ENCODE measurements at places on chromosomes 11 and 22.

GRCh38 chr11:46119352-46120216 is 1.7 kb downstream of the PHF21A start:
- H3K27ac ChIP-seq = peak overlapping the region; percentile 65
- DNase-seq = peak; percentile 61
- H3K4me3 ChIP-seq = peak overlapping the region; percentile 38

DNA sequence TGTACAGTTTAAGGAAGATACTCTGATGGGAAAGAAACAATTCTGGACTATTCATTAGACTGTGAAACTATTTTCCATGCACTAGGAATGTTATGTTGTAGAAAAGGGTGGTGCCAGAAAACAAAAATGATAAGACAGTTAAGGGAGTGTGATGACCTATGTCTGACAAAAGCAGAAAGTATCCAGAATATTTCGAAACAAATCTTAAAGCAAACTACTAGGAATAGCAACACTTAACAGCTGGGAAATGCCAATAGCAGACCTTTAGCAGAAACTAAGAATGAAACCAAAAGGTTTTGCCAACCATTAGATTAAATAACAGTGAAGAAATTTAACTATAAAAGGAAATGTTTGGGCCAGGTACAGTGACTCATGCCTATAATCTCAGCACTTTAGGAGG is 3.3 kb upstream of the ARHGAP20 start:
- no peak for DNase-seq
- H3K27ac ChIP-seq = no peak overlapping the region
- peaks cover 14% of the 10 kb centered on the region for H3K27me3 ChIP-seq
- peaks cover 12% of the 10 kb centered on the region for H3K4me1 ChIP-seq
- no peak overlapping the region for H3K4me3 ChIP-seq
- H3K36me3 ChIP-seq = no peaks in the 10 kb centered on the region

GRCh38 chr22:30047364-30047738 is 32.9 kb upstream of the HORMAD2 start:
- H3K36me3 ChIP-seq = no peaks in the 10 kb centered on the region
- H3K4me1 ChIP-seq = peaks cover 11% of the 10 kb centered on the region
- no peak overlapping the region for H3K27ac ChIP-seq
- no peak overlapping the region for H3K4me3 ChIP-seq
- DNase-seq = peak; percentile 65

DNA sequence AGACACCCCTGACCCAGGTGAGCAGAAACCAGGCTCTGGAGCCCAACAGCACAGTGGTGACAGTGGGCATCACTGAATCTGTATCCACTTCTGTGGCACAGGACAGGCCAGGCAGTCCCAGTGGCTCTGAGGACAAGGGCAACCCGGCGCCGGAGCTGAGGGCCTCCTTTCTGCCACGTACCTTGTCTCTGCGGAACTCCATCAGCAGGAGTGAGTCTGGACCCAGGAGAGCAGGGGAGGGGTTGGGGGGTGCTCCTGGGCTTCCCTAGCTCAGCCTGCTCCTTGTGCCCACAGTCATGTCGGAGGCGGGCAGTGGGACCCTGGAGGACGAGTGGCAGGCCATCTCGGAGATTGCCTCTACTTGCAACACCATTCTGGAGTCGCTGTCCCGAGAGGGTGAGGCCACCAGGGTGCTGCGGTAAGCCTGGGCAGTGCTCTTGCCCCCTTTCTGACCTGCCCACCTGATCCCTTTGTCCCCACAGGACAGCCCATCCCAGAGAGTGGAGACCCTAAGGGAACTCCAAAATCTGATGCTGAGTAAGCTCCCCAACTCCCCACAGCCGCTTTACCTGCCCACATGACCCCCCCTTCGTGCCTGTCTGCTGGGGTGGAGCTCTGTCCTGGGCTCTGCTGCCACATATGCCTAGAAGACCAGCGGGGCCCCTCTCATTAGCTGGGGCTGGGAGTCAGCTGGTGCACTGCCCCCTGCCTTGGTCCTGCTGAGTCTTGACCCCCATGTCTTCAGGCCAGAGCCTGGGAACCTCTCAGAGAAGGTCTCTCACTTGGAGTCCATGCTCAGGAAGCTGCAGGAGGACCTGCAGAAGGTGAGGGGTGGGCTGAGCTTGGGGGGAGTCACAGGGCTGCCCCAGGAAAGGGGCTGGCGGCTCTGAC is 12.0 kb downstream of the SIPA1 start:
- H3K36me3 ChIP-seq = peaks cover 47% of the 10 kb centered on the region
- DNase-seq = no peak
- no peak overlapping the region for H3K4me3 ChIP-seq
- no peaks in the 10 kb centered on the region for H3K27me3 ChIP-seq
- H3K4me1 ChIP-seq = peaks cover 35% of the 10 kb centered on the region

- no peaks in the 10 kb centered on the region for H3K27me3 ChIP-seq
- no peak for DNase-seq
- no peaks in the 10 kb centered on the region for H3K4me1 ChIP-seq
- H3K4me3 ChIP-seq = no peak overlapping the region
- H3K27ac ChIP-seq = no peak overlapping the region
- no peaks in the 10 kb centered on the region for H3K36me3 ChIP-seq
Observed at GRCh38 chr11:11451501-11452005, 98.5 kb upstream of the CSNK2A3 start.

- no peak overlapping the region for H3K27ac ChIP-seq
- no peaks in the 10 kb centered on the region for H3K4me1 ChIP-seq
- no peak overlapping the region for H3K4me3 ChIP-seq
- DNase-seq = no peak
- no peaks in the 10 kb centered on the region for H3K27me3 ChIP-seq
Observed at GRCh38 chr22:50367778-50368500, 24.8 kb downstream of the PPP6R2 start.

DNA sequence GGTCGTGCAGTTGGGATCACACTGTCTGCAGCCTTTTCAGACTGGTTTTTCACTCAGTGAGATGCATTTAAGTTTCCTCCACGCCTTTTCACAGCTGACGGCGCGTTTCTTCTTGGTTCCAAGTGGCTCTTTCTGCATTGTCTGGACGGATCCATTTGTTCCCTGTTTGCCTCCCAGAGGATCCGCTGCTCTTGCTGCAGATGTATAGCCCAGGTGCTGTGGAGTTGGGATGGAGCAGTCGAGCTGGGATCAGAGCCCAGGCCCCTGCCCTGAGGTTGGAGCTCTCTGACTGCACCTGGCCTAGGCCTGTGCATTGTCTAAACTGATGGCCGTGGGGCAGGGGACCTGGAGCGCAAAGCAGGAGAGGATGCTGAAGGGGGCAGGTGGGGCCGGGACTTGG is 51.6 kb downstream of the PARVB start:
- H3K4me3 ChIP-seq = no peak overlapping the region
- no peak overlapping the region for H3K27ac ChIP-seq
- no peak for DNase-seq
- H3K4me1 ChIP-seq = no peaks in the 10 kb centered on the region
- H3K27me3 ChIP-seq = no peaks in the 10 kb centered on the region

GRCh38 chr22:42297778-42298177 is 27.3 kb upstream of the TCF20 start:
- no peak for DNase-seq
- peaks cover 91% of the 10 kb centered on the region for H3K4me1 ChIP-seq
- H3K27ac ChIP-seq = peak overlapping the region; percentile 10
- no peak overlapping the region for H3K4me3 ChIP-seq

DNA sequence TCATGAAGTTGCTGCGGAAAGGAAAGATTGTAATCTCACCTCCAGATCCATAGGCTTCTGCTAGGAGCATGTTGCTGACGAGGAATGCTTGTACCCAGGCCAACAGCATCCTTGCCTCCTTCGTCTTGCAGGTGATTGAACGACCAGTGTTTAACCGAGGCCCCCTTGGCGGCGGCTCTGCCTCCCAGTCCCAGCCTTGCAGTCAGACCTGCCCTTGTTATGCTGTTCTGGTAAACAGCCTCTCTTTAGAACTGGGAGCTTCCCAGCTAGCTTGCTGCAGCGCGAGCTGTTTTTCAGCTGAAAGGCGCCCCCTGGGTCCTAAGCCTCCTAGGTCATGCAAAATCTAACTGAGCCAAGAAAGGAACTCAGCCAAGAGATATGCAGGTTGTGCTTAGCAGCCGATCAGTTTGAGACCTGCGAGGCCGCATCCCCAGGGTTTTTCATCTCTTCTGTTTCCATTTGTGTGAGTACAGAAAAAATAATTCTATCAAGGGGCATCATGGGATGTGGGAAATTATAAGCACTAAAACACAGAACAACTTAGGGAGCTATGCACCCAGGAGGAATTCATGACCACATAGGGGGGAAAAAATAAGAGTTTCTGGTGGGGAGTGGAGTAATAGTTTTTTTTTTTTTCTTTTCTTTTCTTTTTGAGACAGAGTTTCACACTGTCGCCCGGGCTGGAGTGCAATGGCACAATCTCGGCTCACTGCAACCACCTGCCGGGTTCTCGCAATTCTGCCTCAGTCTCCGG is at the start of gene PIK3IP1:
Gene PIK3IP1, minus strand, starts transcription at position 253 of the 754 bp plus-strand sequence. Its CDS starts 144 bp downstream, at position 109.
- peaks cover 72% of the 10 kb centered on the region for H3K4me1 ChIP-seq
- peak; percentile 87 for DNase-seq
- H3K4me3 ChIP-seq = peak within 1 kb of the TSS; percentile 99
- H3K27ac ChIP-seq = peak within 1 kb of the TSS; percentile 100
- peaks cover 27% of the 10 kb centered on the region for H3K36me3 ChIP-seq
- no peaks in the 10 kb centered on the region for H3K27me3 ChIP-seq

- H3K27me3 ChIP-seq = no peaks in the 10 kb centered on the region
- H3K4me1 ChIP-seq = no peaks in the 10 kb centered on the region
- no peak overlapping the region for H3K27ac ChIP-seq
- no peak overlapping the region for H3K4me3 ChIP-seq
Observed at GRCh38 chr11:8102965-8103364, 22.0 kb downstream of the TUB start.

- no peak overlapping the region for H3K27ac ChIP-seq
- no peak for DNase-seq
- no peak overlapping the region for H3K4me3 ChIP-seq
- no peaks in the 10 kb centered on the region for H3K4me1 ChIP-seq
Observed at GRCh38 chr11:92383430-92383829, 158.8 kb downstream of the FAT3 start.

DNA sequence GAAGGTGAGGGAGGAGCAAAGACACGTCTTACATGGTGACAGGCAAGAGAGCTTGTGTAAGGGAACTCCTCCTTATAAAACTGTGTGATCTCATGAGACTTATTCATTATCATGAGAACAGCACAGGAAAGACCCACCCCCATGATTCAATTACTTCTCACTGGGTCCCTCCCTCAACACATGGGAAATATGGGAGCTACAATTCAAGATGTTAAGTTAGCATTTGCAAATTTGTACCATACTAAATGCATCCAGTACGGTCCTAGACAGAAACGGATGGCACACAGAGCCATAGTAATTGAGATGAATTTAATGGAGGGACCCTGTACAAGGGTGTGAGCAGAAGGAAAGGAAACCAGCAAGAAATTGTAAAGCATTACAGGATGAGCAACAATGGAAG is 765.8 kb upstream of the API5 start:
- DNase-seq = no peak
- H3K36me3 ChIP-seq = no peaks in the 10 kb centered on the region
- H3K27me3 ChIP-seq = no peaks in the 10 kb centered on the region
- H3K4me3 ChIP-seq = no peak overlapping the region
- no peaks in the 10 kb centered on the region for H3K4me1 ChIP-seq
- no peak overlapping the region for H3K27ac ChIP-seq

- peaks cover 42% of the 10 kb centered on the region for H3K4me1 ChIP-seq
- H3K27ac ChIP-seq = peak overlapping the region; percentile 51
- no peaks in the 10 kb centered on the region for H3K27me3 ChIP-seq
- DNase-seq = peak; percentile 93
- no peaks in the 10 kb centered on the region for H3K36me3 ChIP-seq
- H3K4me3 ChIP-seq = no peak overlapping the region
Observed at GRCh38 chr11:129853518-129854231, 38.0 kb downstream of the TMEM45B start.

DNA sequence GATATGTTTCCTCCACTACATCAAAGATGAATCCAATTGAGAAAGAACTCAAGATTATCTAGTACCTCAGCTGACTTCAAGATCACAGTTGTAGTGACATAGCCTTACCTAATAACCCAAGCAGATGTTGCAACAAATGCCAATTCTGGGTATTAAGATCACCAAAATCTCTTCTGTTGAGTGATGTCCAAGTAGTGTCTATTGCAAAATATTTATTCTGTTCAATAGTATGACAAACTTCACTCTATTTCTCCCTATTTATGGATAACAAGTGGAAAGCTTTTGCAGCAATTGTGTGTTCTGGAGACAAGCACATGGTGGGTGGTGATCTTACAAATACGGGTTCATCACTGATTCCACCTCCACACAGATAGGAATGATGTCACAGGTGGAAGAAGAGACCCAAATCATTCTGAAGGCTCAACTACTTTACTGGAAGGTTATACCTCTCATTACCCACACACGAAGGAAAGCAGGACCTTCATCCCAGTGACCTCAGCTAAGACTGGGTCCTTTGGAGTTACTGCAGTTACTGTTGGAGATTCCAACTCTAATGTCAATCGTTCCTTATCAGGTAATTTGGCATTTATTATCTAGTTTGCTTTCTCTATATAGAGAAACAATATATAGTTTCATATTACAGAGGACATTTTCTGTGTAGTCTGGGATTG is 72.0 kb downstream of the CD44 start:
- peaks cover 58% of the 10 kb centered on the region for H3K36me3 ChIP-seq
- H3K4me3 ChIP-seq = no peak overlapping the region
- no peak overlapping the region for H3K27ac ChIP-seq
- H3K4me1 ChIP-seq = peaks cover 43% of the 10 kb centered on the region
